ENCODE measurements at places on chromosomes 1 and 21. TPM values are rescaled to one million over a fixed set of nuclear protein-coding genes. Genes with fewer than 3 reads are reported as not detected.
A peak's percentile ranks its signal among the peaks of the same experiment; 100 is the strongest.

GRCh38 chr1:19922015-19922688, 1.3 kb downstream of the PLA2G2E start:
- no peak for DNase-seq

- no peak for DNase-seq
Measured at GRCh38 chr1:151838222-151839081, 1.2 kb downstream of the C2CD4D start.

DNA sequence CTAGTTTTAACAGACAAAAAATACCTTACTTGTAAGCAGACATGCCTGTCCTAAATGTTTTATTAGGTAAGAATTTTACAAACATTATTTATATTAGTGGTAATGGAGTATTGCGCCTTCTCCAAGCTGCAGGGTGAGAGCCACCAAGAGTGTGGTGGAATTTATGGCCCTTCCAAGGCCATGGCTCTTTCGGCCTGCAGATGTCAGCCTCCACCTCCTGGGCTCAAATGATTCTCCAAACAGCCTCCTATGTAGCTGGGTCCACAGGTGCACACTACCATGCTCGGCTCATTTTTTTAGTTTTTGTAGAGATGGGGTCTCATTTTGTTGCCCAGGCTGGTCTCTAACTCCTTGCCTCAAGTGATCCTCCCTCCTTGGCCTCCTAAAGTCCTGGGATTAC, 56.3 kb downstream of the ITGB3BP start:
- DNase-seq: no peak

DNA sequence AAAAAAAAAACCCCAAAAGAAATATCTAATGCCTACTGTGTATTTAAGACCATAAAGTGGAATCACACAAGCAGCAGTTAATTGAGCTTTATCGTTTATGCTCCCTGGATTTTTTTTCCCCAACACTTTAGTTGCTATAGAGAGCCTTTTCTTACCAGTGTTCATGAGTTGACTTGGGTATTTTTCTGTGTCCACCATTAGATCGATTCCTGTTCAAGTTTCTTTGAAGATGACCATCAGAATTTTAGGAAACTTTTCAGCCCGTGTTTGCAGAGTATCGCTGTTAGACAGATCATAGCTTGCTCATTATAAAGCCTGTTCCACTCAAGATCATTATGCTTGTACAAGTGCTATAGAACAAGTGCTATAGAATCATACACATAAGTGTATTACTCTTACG, 1.5 kb downstream of the RALGPS2 start:
- DNase-seq: no peak

DNA sequence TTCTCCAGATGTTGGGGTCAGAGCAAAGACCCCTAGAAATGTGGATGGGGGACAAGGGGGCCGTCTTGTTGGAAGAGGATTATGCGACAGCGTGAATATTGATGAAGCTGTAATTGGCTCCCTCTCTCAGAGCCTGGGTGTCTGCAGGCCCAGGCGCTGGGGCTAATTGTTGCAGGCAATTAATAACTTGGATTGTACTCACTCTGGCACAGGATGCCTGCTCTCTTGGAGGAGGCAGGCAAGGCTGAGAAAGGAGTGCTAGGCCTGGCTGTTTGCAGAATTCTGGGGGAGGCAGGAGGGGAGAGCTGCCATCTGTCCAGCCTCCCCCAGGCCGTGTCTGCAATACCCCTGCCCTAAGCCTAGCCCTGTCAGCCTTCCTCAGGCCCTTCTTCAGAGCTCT, 4.1 kb upstream of the DISP3 start:
- no peak for DNase-seq

- DNase-seq: no peak
Measured at GRCh38 chr1:194289569-194290266, 1103.3 kb upstream of the B3GALT2 start.

DNA sequence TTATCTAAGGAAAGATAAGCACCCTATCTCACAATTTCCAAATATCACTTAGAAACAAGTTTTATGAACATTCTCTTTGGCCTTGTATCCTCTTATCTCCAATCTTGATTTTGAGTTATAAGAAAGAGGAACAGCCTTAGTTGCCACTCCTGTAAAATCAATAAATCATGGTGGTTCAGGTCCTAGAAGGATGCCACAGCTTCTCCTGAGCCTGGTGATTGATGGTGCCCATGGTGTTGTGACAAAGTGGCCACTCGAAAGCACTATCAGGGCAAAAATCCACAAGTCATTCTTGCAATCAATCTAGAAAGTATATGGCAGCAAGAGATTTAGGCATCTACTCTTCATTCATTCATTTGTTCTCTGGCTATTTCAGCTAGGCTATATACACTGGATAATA, 27.8 kb downstream of the GBP6 start:
- DNase-seq: no peak

DNA sequence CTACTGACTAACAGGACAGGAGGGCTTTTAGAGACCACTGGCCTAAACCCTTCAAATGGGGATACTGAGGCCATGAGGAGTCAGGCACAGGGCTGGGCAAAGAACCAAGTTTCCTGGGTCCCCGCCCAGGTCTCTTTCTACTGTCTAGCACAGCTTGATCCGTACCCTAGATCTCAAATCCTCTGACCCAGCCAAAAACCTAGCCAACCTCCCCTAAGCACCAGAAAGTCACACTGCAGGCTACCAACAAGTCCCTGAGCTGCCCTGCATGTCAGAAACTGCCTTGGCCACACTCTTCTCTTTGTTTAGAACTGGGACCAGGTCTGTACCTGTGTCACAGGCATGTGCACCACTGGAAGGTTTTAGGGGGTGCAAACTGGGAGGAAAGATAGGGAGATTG, 33.6 kb downstream of the AHDC1 start:
- DNase-seq: peak; percentile 22

GRCh38 chr1:193083365-193084088, 21.7 kb downstream of the GLRX2 start:
- DNase-seq: no peak

DNA sequence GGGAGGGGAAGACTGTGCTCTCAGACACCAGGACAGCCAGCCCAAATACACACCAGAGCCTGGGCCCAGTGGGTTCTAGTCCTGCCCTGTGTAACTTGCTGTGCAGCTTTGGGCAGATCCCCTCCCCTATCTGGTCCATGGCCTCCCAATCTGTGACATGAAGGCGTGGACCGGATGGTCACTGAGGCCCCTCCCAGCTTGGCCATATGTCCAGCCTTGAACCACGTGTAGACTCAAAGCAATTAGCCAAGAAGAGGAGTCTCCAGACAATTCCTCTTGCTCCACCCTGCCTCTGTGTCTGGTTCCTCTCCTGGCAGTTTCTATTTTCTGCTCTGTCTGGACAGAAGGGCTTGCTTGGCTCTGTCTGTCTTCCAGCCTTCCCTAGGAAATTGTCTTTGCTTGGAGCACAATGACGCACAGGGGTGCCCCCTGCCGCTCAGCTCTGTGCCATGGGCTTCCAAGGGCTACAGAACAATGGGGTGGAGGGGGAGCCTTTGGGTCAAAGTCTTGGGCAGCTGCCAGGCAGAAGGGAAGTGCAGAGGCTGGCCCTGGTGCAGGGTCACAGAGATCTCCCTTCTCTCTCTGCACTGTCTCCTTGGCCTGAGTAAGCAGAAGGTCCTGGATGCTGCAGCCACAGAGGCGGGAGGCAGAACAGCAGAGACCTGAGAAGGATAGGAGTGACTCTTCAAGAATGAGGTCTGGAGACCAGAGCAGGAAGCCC, 66.1 kb downstream of the TENT5C start:
- DNase-seq: peak; percentile 87

DNA sequence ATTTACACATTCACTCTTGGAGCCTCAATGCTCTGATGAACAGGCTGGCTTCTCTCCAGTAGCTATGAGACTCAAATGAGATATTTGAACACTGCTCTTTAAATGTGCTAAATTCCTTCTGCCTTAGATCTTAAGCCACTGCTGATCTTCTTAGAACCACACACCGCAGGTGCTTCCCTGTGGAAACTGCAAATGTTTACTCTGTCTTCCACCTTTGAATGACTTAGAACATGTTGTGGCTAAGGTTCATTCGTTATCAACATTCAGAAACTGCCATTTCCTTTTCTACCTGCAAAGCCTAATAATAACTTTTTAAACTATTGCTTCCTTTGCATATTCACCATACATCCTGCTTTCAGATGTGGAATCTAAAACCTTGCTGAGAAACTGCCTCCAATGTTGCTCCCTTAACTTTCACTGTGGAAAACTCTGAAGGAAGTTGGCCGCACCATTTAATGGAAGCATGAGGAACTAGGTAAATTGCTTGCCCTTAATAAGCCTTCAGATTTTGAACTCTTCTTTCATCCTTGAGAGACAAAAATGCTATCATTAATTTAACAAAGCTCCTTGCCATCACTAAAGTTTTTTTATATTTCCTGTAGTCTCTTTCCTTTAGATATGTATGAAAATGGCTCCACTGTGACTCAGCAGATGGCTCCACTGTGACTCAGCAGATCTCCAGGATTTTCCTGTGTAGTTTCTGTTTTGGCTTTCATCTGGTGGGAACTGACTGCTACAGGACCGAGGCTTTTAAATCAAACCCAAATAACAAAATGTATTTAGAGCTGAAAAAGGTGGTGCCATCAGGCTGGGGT, 143.8 kb downstream of the TNFSF18 start:
- DNase-seq: no peak

GRCh38 chr1:60695716-60696171, 386.6 kb upstream of the NFIA start:
- DNase-seq: no peak

DNA sequence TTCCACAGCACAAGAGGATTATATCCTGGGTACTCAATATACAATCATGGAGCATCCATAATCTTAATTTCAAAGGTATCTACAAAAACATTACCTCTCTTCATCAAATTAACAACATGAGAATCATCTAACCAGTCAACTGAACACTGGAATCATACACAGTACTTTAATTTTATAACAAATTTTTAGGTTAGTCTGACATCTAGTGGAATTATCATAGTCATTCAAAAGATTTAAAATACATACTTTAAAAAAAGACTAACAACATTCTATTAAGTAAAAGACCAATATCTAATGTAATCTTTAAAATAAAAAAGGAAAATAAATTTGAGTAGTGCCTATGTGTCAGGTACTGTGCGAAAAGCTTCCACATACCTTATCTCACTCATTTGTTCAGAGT, 16.8 kb upstream of the SH3GLB1 start:
- DNase-seq: peak; percentile 29

DNA sequence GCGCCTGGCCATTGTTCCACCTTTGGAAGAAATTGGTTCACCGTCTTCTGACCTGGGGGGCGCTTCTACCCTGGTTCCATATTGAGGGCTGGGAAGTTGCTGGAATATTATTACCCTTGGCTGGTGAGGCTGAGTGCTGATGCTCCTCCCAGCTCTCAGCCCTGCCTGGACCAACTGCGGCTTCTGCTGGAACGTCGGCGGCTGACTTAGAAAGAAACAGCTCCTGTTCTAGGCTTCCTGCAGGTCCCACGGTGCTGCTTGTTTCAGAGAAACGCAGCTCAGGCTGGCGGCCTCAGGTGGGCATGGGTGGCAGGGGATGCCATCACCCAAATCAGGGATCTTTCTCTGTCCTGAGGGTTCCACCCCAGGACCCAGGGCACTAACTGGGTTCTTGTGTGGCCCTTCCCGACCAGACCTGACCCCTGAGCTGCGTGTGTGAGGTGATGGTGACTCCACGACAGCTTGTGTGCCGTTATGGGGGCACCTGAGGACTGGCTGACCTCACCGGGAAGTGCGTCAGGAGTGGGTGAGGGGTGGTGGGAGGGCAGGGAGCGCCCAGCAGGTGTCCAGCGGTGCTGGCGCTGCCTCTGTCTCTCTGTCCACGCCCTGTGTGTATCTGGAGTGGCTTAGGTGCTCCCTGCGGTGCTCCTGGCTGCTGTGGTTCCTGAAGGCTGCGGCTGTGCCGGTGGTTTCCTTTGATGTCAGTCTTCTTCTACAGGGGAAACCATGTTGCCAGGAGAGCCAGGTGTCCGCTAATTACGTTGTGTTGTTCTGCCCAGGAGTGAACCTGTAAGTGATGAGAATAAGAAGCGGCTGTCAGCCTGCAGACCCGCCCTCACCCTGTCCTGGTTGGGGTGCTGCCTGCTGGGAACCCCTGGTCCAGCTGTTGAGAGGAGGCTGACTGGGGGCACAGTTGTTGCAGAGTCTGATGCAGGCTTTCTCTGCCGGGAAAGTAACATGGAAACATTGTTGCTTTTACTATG, 8.9 kb downstream of the SKI start:
- no peak for DNase-seq

DNA sequence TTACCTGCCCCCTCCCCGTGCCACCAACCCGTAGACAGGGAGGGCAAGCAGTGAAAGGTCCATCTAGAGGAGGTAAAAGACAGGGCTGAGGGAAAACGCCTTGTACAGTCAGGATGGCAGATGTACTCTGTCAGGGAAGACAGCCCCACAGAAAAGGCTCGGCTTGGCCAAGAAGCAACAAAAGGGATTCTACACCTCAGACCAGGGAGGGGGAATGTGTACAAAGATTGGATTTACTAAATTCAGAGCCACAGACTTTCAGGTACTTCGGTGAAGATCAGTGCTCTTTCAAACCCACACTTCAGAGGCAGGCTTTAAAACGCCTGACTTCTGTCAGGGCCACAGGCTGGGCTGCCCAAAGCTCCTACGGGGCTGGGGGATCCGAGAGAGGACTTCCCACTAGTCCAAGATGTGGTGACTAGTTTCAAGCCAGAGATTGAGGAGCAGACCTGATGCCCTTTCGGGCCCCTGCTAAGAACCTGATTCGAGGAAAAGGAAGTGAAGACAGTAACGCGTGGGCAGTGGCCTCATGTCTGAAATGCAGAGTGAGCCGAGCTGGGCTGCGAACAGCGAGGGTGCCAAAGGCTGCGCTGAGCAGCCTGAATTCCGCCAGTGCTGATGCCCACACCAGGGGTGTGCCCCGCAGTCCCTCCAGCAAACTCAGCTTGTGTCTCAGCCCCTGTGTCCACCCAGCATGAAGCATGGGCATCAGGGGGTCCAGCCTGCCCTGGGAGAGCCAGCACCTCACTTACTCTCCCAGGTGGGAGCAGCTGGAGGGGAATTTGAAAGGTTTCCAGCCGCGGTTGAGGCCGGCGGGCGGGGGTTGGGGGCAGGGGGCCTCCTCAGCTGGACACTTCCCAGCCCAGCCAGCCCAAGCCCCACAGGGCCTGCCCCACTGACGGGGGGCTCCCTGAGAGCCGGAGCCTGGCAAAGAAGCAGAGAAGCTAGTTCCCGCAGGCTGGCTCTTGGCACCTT, 36.2 kb downstream of the KIAA1614 start:
- DNase-seq: no peak

GRCh38 chr1:201696217-201696761, 132.7 kb upstream of the IPO9 start:
- peak; percentile 88 for DNase-seq

The LCE5A gene
- total RNA-seq: not detected

The CASP9 gene
- 6.7 TPM for total RNA-seq

The ASB17 gene
- total RNA-seq: not detected

The DIO1 gene
- not detected for total RNA-seq

The KDF1 gene
- total RNA-seq: 3.1 TPM

The KCNA3 gene
- total RNA-seq: 3.6 TPM

The ERVH48-1 gene
- total RNA-seq: not detected

The MYCL gene
- total RNA-seq: 12.5 TPM

The NUDT4B gene
- 25.3 TPM for total RNA-seq

The SLFNL1 gene
- total RNA-seq: 1.9 TPM

The MMEL1 gene
- total RNA-seq: not detected

The CAPN8 gene
- total RNA-seq: 1.7 TPM

The DYNLT5 gene
- total RNA-seq: 4.3 TPM

All from umbilical cord (tissue), 2 donors.